ENCODE measurements at places on chromosomes 5 and 9.

DNA sequence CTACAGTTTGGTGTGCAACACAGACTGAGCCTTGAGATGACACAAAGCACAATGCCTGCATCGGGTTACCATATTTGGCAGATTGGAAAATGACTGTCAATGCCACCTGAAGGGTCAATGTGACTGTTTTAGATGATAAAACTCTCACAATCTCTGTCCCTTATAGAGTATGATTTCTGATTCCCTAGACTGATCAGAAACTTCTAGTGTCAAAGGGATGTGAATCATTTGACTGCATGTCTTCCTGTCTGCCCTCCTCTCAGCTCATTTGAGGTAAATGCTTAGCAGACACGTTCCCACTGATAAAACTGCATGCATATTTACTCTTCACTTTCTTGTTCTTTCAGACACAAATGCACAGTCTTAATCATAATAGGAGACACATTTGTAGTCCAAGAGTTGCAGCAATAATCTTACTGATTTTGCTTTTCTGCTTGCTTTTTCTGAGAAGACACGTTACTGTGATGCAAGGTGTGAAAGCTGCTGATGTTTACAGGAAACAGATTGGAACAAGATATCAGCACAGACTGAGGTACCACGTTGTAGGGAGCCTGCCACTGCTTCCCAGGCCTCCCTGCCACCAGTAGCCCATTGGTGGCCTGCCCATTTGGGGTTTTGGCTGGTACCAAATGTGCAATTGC, 77.8 kb downstream of the GCNT4 start:
- DNase-seq: no peak

GRCh38 chr9:7104625-7105024, 346.9 kb downstream of the KDM4C start:
- no peak for DNase-seq

DNA sequence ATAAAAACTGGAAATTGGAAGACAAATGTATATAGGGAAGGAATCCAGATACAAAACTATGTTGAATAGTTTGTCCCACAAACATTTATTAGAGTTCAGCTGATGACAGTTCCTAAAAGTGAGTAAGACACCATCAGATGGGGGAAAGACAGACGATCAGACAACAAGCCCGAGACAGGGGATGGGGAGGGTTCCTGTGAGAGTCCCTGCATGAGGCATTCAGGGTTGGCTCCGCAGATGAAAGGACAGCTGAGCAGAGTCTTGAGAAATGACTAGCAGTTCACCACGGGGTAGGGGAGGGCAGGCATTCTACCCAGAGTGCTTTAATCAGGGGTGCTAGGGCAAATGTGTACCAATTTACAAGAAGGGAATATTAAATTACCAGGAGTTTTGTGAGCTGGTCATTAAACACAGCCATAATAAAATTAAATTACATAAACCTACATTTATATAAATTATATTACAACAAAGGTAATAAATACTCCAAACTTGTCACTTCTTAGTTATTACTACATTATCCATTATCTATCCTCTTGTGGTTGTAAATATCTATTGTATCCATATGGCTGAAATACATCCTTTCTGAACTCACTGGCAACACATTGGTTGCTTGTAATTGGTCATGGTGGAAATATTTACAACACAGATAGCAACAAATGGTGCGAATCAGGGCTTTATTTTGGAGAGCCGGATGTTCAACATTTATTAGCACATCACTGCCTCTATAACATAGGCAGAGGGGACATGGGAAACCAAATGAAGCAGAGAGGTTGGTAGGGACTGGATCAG, 27.8 kb downstream of the TNFSF15 start:
- no peak for DNase-seq

- no peak for DNase-seq
Measured at GRCh38 chr5:128014578-128014977, 69.0 kb upstream of the SLC12A2 start.

GRCh38 chr9:123485216-123485615, 129.2 kb downstream of the CRB2 start:
- DNase-seq: no peak

- no peak for DNase-seq
Measured at GRCh38 chr5:176888865-176889165, 10.3 kb downstream of the HK3 start.

DNA sequence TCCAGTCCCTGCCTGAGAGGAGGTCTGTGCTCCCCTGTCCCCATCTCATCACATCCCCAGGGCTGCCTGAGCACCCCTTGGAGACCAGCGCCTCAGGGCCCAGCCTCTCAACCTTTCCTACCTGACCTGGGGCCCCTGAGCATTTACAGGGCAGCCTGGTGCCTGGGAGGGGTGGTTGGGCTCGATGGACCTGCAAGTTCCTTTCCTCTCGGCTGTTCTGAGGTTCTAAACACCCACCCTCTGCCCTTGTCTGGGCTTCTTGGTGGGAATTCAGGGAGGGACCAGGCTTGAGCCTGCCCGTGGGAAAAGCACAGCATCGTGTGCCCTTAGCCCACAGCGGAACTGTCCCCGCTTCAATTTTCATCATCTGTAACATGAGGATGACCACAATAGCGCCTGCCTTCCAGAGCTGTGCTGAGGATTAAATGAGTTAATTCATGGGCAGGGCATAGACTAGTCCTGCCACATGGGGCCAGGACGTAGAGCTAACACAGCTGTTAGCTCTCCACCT, 91.0 kb upstream of the SH3PXD2B start:
- no peak for DNase-seq

DNA sequence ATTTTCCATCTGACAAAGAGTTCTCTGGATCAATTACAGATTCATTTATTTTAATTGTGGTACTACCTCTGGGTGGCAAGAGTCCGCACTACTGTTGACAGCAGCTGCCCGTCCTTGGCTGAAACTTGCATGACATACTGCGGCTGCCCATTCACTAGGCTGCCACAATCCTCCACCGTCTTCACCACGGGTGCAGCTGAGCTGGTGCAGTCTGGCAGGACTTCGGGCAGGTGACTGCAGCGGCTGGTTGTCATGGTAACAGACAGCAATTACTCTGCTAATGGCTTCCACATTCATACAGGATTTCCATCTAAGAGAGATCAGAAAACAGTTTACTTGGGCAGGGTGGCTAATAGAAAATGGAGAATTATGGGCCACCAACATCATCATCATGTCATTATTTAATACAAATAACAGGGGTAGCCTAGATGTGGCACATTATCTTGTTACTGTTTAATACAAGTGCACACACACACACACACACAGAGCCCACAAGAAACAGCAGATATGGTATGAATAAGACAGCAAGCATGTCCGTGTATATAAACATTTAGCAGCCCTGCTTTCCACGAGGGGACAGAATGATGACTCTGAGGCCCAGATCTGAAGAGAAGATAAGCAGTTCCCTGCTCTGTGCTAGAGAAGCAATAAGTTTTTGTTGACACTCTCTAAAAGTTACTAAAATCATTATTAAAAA, 112.3 kb downstream of the MARCHF3 start:
- peak; percentile 62 for DNase-seq

DNA sequence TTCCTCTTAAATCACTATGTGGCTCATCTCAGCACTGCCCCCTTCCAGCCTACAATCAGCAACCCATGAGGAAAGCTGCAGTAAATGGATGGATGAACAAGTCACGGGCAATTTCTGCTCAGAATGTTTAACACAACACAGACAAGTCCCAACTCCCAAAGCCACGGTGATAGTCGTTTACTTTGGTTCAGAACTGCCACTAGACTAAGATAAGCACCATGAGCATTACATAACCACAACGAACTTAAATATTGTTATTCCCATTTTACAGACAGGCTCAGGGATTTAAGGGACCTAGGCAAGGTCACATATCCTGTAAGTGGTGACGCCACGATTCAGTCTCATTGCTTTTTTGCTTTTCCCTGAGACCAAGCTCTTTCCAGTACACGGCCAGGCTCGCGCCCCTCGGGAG, 2.0 kb upstream of the SMIM27 start:
- DNase-seq: peak; percentile 58

- no peak for DNase-seq
Measured at GRCh38 chr5:150299571-150300327, 3.0 kb downstream of the ARSI start.

- no peak for DNase-seq
Measured at GRCh38 chr9:1001838-1002237, 25.4 kb downstream of the DMRT3 start.

- no peak for DNase-seq
Measured at GRCh38 chr9:98570055-98570454, 138.7 kb downstream of the GABBR2 start.

DNA sequence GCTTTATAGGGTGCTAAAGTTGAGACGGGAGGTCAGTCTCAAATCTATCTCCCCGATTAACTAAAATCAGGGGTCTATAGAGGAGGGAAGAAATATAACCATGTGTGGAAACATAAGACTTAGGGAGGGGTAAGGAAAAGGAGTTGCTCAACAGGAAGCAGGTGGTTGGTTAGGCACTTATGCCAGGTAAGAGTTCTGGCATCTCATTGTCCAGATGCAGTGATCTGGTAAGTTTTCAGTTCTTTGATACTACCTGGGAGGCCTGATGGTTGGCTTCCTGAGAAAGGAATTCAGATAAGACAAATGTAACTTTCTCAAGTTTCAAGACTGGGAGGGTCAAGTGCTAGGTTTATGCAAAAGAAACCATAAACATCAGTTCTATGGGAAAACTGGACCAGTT, 47.7 kb downstream of the CERT1 start:
- no peak for DNase-seq

Measured in mesenchymal stem cell (in vitro differentiated cells and primary cell).